Stimulated activated CD4-positive, alpha-beta T cell treated with anti-CD3 and anti-CD28 coated beads, Interleukin-2, amount 100 ng/mL, for 24 hours (primary cell): ENCODE measurements at places on chromosomes 7 and 10.

GRCh38 chr7:37757563-37757962 is 74.0 kb downstream of the GPR141 start:
- DNase-seq = no peak

- DNase-seq = no peak
Observed at GRCh38 chr7:100156331-100157068, 2.0 kb downstream of the TRAPPC14 start.

- no peak for DNase-seq
Observed at GRCh38 chr10:103616705-103617601, 123.4 kb downstream of the NEURL1 start.

- no peak for DNase-seq
Observed at GRCh38 chr10:73410897-73411296, 3.0 kb downstream of the ANXA7 start.

DNA sequence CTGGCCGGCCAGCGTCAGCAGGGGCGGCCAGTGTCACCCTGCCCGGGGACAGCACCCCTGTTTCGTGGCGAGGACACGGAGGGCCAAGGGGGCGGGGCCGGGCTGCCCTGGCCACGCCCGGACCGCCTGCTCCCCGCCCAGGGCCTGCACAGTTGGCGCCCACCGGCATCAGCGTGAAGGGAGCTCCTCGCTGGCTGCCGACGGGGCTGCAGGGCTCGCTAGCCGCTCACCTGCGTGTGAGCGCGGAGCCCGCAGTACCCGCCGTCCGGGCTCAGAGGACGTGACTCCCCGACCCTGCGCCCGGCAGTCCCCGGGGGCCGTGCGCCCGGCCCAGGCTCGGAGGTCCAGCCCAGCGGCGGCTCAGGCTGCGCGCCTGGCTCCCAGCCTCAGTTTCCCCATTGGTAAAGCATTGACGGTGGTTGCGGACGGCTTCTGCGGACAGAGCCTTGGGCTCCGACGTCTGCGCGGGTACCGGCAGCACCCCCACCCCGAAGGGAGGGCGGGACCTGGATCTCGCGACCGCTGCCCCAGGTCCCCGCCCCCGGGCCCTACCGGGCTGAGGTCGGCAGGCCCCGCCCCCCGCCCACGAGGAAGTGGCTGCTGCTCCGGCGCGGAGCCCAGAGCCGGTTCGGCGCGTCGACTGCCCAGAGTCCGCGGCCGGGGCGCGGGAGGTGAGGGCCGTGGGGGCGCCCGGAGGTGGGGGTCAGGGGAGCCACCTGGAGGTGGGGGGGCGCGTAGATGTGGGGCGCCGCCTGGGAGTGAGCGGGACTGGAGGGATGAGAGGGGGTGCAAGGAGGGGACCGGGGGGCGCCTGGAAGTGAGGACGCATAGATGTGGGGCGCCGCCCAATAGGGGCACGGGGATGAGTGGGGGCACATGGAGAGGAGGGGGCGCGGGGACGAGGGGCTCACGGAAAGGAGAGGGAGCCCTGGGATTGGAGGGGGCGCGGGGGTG is at the start of gene ARPC1B:
ARPC1B (plus strand) TSS at position 620 of the 954 bp plus-strand sequence. CDS start 10,985 bp downstream, outside the sequence.
- peak; percentile 89 for DNase-seq

DNA sequence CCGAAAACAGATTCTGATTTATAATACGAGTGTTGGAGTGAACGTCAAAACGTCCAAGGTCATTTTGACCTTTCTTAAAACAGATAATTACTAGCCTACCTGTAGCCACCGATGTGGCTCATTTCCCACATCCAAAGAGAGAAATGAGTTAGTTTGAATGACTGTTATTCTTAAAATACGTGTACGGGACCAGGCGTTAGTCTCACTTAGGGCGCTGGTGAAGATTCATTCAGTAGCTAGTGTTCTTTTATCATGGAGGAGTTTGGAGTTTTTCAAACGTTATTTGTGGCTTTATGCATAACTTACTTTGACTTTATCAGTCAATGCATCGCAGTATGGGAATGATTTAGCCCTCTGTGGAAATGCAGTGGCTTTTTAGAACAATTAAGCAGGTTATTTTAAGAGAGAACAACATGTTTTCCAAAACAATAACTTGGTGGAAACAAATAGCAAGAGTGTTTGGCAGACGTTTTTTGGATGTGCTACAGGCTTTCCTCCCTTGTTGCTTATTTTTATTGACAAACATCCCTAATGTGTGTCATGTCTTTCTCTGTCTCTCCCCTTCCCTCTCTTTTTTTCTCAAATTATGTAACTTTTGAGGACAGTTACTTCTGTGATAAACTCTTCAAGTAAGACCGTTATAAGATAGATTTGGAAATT is 1.6 kb downstream of the BICC1 start:
- DNase-seq = no peak

- DNase-seq = no peak
Observed at GRCh38 chr10:31921031-31921430, 7.6 kb downstream of the ARHGAP12 start.

- no peak for DNase-seq
Observed at GRCh38 chr7:127845522-127846214, 185.6 kb downstream of the LRRC4 start.

GRCh38 chr10:72524489-72524888 is 101.4 kb downstream of the MICU1 start:
- no peak for DNase-seq

GRCh38 chr7:23020742-23021401 is 6.9 kb upstream of the HYCC1 start:
- DNase-seq = no peak

DNA sequence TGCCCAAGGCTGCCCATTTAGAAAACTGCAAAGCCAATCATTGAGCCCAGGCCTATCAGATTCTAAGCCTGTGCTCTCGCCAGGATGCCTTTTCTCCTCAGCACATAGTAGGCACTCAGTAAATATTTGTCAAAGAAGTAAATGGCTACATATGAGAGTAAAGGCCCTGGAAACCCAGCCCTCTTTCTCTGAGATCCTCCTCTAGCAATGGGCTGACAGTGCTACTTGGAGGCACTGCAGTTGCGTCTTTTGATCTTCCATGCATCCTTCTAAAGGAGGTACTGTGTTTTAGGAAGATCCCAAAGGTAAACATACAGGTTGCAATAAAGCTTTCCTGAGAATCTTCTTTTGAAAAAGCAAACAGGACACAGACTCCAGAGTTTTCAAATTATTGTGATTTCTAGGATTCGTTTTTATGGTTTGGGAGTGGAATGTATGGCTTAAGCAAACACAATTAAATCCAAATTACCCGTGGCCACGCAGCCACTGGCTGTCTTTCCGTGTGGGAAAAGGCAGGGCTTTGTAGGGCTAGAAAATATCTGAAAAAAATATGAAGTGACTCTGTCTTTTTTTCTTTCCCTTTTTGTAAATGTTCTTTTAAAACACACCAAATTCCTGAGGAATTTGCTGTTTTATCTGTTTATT is 151.3 kb upstream of the BMPER start:
- no peak for DNase-seq

DNA sequence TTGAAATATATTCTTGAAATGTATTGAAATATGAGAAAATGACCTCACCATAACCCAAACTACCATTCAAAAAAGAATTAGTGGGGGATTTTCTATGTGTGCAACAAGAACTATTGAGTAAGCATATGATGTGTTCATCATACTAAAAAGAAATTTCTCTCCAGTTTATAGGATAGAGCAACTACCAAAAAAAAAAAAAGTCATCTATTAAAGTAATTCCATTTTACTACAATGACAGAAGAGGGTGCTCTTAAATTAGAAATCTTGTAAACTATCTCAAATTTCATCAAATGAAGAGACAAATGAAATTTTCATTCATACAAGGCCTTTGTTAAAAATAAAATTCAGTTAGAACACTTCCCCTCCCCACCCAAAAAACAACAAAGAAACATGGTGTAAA is 195.4 kb upstream of the PLXDC2 start:
- no peak for DNase-seq
